MV-4-11 (cell line): ENCODE measurements at places on chromosomes 12 and 14.

DNA sequence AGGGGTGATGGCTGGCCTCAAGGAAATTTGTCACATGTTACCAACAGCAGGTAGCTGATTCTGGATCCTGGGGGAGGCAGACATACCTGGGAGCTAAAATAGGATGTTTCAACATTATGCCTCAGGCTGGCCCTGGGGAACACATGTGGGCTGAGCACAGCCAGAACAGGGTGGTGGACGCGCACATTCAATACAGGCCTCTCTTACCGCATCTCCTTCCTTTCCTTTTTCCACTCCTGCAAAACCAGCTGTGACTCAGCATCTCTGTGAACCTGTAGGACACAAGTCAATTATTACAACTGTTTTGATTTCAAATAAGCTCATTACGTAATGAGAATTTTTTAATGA, 61.0 kb downstream of the NT5DC3 start:
- peak; percentile 19 for DNase-seq

DNA sequence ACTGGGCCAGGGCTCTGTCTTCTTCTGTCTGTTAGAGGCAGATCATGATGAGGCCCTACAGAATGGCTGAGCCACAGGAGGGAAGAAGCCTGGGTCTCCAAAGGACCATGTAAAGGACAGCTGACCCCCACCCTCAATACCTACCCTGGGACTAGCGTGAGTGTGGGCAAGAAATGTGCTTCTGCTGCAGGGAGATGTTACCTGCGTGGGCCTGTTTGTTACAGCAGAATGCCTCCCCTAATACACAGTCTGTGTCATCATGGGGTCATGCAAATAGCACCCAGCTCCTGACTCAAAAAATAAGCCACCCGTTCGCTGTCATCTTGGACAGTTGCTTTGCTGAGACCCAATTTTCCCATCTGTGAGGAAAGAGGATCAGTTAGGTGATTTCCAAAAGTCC, 90.6 kb downstream of the CALM1 start:
- DNase-seq: no peak

DNA sequence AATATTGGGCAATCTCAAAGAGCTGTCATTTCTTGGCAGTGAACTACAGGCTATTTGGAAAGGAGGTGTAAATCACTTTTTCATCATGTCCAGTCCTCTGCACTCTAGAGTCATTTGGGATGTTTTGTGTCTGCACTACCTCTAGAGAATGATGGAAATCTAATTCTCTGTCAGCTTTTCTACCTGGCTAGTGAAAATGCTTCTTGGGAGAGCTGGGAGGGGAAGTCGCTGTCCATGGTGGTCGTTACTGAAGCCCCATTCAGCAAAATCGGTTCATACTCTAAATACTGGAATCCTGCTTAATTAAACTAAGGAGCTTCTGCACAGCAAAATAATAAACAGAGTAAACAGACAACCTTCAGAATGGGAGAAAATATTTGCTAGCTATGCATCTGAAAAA, 251.8 kb downstream of the APAF1 start:
- no peak for DNase-seq

DNA sequence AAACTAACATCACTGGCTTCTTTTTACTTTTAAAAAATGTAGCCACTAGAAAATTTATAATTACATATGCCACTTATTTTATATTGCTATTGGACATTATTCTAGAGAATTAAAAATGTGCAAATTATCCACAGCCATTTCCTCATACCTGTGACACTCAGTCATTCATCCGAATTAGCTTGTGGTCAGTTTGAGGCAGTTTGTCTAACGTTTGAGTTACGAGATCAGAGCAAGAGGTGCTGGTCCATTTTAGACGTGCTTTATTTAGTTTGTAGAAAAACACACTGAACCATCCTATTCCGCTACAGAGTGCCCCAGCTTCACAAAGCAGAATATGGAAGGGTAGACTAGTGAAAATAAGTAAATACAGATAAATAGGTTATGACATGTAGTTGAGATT, 513.0 kb downstream of the NRXN3 start:
- no peak for DNase-seq

DNA sequence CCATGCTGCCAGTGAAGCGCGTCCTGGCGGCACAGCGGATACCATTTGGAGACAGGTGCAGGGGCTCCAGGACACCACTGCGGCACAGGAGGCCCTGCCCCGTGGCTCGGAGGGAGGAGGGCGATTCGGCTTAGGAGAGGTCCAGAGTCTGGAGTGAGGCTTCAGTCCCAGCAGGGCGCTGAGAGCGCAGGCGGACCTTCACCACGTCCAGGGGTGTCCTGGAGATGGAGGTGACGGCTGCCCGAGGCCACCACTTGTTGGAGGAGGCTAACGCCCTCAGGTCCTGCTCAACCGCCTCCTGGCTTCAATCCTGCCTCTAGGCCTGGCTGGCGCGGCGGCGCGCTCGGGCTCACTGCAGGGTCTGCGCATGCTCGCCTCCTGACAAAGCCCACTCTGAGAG, 45.7 kb downstream of the EIF2S3B start:
- DNase-seq: no peak

GRCh38 chr12:128995619-128996018, 142.3 kb downstream of the GLT1D1 start:
- DNase-seq: no peak

DNA sequence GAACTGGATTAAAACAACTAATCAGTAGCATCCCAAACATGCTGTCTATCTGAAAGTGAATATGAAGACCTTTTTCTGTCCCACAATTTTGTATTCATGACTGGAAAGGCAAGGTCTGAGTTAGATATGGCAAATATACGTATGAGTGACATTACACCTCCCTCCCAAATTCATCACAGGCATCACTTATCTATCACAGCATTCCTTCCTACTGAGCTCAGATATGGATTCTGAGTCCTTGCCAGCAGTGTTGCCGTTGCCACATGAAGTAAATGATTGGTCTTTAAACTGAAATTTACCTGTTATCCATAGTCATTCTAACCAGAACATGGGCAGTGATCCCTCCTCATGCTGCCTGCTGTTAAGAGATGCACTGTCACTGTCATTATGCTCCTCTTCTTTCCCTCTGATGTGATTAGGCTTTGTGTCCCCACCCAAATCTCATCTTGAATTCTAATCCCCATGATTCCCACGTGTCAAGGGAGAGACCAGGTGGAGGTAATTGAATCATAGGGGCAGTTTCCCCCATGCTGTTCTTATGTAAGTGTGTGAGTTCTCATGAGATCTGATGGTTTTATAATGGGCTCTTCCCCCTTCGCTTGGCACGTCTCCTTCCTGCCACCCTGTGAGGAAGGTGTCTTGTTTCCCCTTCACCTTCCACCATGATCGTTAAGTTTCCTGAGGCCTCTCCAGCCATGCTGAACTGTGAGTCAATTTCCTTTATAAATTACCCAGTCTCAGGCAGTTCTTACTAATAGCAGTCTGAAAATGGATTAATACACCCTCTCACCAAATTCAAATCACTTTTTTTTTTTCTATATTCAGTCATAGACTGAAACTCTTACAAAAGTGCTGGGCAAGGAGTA, 288.4 kb downstream of the NUAK1 start:
- DNase-seq: no peak

DNA sequence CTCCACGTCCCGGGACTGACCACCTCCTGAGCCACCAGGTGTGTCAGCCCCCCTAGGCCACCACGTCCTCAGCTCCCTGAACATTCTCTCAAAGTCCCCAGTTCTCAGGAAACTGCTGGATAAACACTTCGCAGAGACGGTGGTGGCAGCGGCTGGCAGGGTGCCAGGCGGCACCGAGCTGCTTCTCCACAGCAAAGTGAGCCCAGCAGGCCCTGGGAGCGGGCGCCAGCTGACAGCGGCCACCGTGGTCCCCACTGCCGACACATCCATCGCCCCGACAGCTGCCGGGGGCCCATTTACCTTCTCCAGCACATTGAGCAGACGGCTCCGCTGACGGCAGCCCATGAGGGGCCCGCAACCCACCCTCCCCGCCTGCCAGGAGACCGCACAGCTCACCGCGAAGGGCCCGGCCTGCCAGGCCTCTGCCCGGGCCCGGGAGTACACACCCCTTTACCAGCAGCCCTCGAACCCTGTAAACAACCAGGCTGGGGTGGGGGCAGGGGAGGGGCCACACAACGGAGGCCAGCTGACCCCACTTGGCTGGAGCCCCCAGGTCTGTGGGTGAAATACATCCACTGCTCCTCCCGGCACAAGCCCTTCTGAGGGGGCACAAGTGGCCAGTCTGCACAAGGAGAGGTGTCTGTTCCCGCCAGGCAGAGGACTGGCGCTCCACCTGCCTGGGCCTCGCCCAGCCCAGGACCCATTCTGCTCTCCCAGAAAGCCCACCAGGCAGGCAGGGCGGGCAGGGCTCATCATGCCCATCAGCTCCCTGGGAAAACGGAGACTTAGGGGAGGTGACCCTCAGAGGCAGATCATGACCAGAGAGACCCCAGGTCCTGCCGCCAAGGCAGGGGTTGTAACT, 10.5 kb downstream of the AKT1 start:
- no peak for DNase-seq

DNA sequence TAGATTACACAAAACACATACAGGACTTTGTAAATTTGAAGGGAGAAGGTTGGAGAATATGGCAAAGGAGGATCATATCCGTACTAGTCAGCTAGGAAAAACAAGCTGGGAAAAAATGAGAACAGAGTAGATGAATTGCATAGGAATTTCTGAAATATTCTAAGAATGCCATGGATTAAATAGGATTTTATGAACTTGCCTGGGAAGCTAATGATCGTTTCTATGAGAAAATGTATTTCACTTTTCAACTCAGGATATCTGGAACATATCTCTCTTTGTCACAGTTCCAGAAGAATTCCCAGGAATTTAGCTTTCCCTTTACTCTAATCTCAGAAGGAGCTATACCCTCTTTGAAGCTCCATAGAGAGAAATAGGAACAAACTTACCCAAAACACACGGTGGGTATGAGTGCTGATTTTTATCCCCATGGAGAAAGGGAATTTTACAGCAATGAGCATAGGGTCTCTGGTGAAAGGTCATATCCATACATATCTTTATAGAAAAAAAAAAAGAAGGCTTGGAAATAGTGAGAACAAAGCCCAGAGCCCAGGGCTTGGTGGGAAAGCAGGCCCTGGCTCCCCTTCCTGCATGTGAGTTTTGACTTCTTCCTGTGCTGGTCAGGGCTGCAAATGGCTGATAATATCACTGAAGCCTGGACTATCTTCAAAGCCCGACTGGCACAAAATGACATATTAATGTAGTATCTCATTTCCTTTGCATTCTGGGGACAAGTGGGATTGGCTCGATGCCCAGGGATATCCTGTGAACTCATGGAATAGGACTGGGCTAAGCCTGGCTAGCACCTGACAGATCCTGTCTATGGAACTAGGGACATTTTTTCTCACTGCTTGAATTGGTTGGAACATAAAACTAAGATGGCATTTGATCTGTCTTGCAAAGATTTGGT, 136.3 kb downstream of the AEBP2 start:
- no peak for DNase-seq

DNA sequence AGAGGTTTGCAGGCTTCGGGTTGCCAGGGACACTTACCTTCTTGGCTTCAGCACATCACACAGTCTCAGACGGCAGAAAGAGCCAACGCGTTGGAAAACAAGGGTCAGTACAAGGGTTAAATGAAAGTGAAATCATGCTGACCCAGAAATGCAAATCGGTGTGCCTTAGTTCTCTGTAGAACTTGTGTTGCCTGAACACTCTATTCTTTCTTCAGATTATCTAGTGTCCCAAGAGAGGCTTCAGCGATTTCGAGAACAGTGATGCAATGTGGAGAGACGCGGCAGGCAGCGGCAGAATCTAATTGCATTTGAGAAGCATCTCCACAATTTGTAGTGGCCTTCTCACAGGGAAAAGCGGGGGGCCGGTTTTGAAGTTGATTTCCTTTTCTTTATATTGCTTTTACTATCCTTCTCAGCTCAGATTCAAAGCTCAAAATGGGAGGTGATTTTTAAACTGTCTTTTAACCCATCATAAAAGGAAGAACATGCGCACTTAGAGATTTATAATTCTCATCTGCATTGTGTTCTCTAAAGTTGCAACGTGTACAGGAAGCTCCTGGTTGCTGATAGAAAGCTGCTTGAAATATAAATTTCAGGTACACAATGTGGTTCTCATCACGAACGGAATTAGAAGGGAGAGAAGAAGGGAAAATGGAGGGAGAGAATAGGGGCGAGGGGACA, 67.8 kb upstream of the EGLN3 start:
- DNase-seq: no peak

DNA sequence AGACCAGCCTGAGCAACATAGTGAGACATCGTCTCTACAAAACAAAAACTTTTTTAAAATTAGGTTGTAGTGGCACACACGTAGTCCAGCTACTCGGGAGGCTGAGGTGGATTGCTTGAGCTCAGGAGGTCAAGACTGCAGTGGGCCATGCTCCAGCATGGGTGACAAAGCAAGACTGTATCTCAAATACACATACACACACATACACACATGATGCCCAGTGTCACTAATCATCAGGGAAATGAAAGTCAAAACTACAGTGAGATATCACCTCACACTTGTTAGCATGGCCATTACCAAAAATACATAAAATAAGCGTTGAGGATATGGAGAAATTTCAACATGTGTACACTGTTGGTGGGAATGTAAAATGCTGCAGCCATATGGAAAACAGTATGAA, 33.2 kb upstream of the KICS2 start:
- no peak for DNase-seq

GRCh38 chr12:47110011-47110541, 30.3 kb upstream of the AMIGO2 start:
- no peak for DNase-seq

GRCh38 chr12:19205120-19205519, 75.6 kb downstream of the PLEKHA5 start:
- no peak for DNase-seq

DNA sequence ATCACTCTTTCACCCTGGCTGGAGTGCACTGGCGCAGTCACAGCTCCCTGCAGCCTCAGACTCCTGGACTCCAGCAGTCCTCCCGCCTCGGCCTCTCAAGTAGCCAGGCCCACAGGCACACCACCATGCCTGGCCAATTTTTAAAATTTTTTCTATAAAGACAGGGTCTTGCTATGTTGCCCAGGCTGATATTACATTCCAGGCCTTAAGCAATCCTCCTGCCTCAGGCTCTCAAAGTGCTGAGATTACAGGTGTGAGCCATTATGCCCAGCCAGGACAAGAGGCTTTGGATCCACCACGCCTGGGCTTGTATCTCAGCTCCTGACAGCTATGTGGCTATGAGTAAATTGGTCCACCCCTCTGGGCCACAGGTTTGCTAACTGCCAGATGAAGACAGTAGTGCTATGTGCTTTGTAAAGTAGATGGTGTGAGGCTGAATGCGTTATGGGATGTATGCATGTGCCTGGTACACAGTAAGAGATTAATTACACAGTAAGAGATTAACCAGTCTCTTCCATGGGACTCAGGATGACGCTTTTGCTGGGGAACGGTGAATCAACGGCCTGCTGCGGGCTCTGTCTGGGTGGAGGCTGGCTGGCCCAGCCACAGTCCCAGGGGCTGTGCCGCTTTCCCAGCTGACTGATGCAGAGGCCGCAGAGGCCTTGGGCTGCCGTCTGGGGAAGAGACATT, 53.3 kb upstream of the NCOR2 start:
- DNase-seq: no peak
